ENCODE measurements at places on chromosomes 5 and 9. TPM values are rescaled to one million over a fixed set of nuclear protein-coding genes. Genes with fewer than 3 reads are reported as not detected.

The PDE6A gene
- total RNA-seq = not detected

DNA sequence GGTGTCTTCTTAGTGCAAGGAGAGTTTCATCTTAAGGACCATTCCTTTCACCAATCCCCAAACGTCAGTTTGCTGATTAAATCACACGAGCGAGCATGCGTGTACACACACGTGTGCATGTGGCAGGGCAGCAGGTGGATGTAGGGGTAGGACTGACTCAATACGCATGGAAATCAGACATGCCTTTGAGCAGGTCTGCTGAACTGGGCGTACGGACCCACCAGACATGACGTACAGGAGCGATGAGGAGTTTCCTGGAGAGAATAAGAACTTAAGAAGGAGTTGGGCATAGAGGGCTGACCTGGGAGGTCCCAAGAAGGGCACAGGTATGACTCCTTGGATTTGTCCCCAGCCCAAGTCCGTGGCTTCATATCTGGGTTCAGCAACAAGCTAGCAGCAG, 170.0 kb downstream of the FGF18 start:
- peaks cover 3% of the 10 kb centered on the region for H3K4me1 ChIP-seq
- H3K27ac ChIP-seq = no peak overlapping the region
- no peaks in the 10 kb centered on the region for H3K27me3 ChIP-seq

The STOM gene
- 9.9 TPM for total RNA-seq

The FRMD3 gene
- 2.3 TPM for total RNA-seq

DNA sequence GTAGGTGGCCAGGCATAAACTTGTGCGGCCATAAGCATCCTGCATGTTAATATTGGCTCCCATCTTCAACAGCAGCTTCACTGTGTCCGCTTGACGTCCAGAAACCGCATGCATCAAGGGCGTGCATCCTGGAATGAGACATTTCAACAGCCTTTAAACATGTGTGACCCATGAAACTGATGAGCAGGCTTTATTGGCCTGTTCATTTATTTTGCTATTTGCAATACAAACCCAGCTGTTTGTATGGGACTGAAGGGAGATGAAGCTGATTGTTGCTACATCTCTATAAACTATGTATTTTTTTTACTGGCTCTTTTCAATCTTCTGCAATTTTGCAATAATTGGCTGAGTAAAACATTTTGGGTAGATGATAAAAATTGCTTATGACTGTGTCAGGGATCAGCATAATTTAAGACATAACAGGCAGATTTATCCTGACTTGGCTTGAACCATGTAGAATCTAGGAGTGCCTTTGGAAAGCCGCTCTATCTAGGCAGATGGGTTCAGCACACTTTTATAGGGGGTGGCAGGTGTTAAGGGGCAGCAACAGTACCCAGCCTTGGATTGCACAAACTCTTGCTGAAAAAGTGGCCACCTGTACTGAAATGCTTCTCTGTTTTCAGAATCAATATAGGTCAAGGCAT, 56.9 kb downstream of the ANKRD55 start:
- H3K27ac ChIP-seq = no peak overlapping the region
- DNase-seq = no peak
- H3K4me3 ChIP-seq = no peak overlapping the region
- H3K4me1 ChIP-seq = no peaks in the 10 kb centered on the region
- no peaks in the 10 kb centered on the region for H3K27me3 ChIP-seq

GRCh38 chr9:128006332-128006996, 25.7 kb upstream of the EEIG1 start:
- no peaks in the 10 kb centered on the region for H3K27me3 ChIP-seq
- H3K4me1 ChIP-seq = peaks cover 45% of the 10 kb centered on the region
- DNase-seq = no peak
- H3K27ac ChIP-seq = no peak overlapping the region
- H3K36me3 ChIP-seq = no peaks in the 10 kb centered on the region

The TICAM2 gene
- 1.4 TPM for total RNA-seq

GRCh38 chr5:126808521-126808988, 31.6 kb downstream of the LMNB1 start:
- H3K4me3 ChIP-seq = no peak overlapping the region
- DNase-seq = no peak
- H3K27me3 ChIP-seq = no peaks in the 10 kb centered on the region
- H3K4me1 ChIP-seq = peaks cover 4% of the 10 kb centered on the region
- peaks cover 29% of the 10 kb centered on the region for H3K36me3 ChIP-seq
- no peak overlapping the region for H3K27ac ChIP-seq

DNA sequence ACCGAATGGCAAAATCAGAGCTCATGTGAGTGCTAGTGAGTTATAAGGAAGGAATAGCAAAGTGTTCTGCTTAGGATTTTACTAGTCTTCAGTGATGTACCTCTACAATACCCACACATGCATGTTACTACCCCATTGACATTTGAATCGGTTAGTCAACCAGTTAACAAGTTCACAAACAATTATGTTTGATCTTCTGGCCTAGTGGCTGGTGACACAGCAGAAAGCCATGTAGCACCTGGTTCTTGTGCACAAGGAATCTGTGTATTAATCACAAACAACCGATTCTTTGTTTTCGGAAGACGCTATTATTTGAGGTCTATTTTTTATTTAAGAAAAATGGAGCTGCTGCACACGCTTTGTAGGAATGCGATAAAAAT, 41.9 kb downstream of the NTRK2 start:
- no peak overlapping the region for H3K4me3 ChIP-seq
- H3K4me1 ChIP-seq = peaks cover 5% of the 10 kb centered on the region
- no peaks in the 10 kb centered on the region for H3K27me3 ChIP-seq
- no peak overlapping the region for H3K27ac ChIP-seq
- H3K36me3 ChIP-seq = no peaks in the 10 kb centered on the region

GRCh38 chr9:98099898-98100297, 19.1 kb downstream of the TRIM14 start:
- H3K4me3 ChIP-seq = no peak overlapping the region
- no peaks in the 10 kb centered on the region for H3K36me3 ChIP-seq
- no peak for DNase-seq
- H3K27me3 ChIP-seq = no peaks in the 10 kb centered on the region
- peaks cover 6% of the 10 kb centered on the region for H3K4me1 ChIP-seq
- H3K27ac ChIP-seq = no peak overlapping the region

DNA sequence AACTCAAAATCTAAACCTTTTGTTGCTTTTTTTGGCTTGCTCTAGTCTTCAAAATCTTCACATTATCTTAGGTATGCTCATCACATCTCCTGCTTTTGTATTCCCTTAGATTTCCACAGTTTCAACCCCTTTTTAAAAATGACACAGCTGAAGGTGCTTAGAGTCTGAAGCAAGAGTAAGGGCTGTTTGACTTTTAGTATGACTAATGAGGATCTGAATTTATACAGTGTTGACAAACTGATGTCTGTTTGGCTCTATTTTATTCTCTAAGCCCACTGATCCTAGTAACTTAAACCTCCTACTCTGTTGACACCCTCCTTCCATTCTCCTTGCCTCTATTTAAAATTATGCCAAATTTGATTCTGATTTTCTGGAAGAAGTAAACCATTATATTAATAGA, 200.1 kb downstream of the MCTP1 start:
- no peak for DNase-seq
- no peaks in the 10 kb centered on the region for H3K27me3 ChIP-seq
- H3K4me1 ChIP-seq = peaks cover 13% of the 10 kb centered on the region

- peak; percentile 46 for DNase-seq
- peak overlapping the region; percentile 83 for H3K4me3 ChIP-seq
- no peaks in the 10 kb centered on the region for H3K27me3 ChIP-seq
Measured at GRCh38 chr9:129550199-129550839, 70.6 kb downstream of the C9orf50 start.

- peaks cover under 1% of the 10 kb centered on the region for H3K36me3 ChIP-seq
- H3K27me3 ChIP-seq = peaks cover 3% of the 10 kb centered on the region
- DNase-seq = no peak
- no peak overlapping the region for H3K4me3 ChIP-seq
- peaks cover 5% of the 10 kb centered on the region for H3K4me1 ChIP-seq
Measured at GRCh38 chr9:69279733-69280132, 45.3 kb upstream of the ENTREP1 start.

DNA sequence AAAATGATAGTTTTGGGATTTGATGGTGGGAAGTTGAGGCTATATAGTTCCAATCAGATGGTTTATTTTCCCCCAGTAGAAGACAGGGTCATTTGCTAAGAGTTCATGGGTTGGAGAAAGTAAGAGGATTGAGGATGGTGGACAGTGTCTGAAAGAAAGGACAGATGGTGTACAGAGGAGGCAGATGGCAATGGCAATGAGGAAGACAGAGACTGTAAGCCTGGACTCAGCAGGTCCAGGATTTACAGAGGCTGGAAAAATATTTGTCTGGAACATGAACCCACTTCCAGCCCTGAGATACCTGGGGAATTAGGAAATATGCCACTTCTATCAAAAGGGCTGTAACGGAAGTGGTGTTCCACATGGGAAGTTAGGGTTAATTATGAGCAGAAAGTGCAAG, 84.5 kb downstream of the PCSK1 start:
- no peak overlapping the region for H3K4me3 ChIP-seq
- H3K4me1 ChIP-seq = peaks cover 2% of the 10 kb centered on the region
- H3K36me3 ChIP-seq = no peaks in the 10 kb centered on the region
- no peaks in the 10 kb centered on the region for H3K27me3 ChIP-seq

- H3K4me1 ChIP-seq = peaks cover 9% of the 10 kb centered on the region
- H3K27me3 ChIP-seq = no peaks in the 10 kb centered on the region
- DNase-seq = no peak
- no peak overlapping the region for H3K27ac ChIP-seq
Measured at GRCh38 chr5:110727025-110727314, 499 bp upstream of the TMEM232 start.

The TOR2A gene
- total RNA-seq = 25.7 TPM

DNA sequence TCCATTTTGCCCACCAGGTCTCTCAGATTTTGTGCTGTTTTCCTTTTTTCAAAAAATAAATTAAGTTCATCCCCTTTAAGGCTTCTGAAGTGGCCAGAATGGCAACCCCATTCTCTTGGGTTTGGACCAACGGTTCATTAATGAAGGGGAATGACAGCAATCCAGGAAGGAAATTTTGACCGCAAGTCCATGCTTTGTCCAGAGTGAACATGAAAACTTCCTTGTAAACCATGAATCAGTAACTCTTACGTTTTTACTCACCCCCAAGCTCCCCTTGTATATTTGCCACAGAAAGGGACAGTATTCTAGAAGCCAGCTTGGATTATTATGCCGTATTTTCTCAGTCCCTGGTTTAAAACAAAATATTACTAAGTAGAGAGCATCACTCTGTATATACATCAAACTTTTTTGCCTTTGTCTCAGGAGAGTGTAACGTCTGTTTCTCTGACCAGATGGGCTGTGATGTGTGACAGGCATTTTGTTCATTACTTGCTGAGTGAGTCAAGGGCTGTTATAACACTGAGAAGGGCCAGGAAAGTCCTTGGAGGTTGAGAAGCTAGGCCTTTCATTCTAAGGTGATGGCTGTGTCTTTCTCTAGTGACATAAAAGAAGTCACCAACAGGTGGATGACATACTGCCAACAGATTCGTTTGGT, 148.2 kb downstream of the SMARCA2 start:
- H3K36me3 ChIP-seq = peaks cover 4% of the 10 kb centered on the region
- H3K4me3 ChIP-seq = no peak overlapping the region
- H3K4me1 ChIP-seq = peaks cover 59% of the 10 kb centered on the region
- no peak for DNase-seq

DNA sequence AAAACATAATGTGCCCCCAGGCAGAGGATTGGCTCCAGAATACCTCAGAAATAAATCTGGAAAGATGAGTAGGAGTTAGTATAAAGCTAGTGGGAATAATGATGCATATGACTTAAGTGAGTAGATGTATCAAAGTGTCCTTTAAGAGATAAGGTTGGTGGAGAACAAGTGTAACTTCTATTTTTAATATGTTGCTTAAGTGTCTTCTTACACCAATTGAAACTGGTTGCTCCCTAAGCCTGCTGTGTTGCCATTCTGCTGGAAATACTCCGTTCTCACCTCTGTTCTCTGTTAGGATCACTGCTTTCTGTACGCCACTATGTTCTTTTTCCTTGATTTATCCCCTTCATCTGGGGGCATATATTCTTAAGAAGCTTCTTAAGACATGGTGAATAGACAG, 286.4 kb downstream of the TMEM232 start:
- no peak overlapping the region for H3K27ac ChIP-seq
- no peaks in the 10 kb centered on the region for H3K27me3 ChIP-seq
- H3K4me3 ChIP-seq = no peak overlapping the region
- no peaks in the 10 kb centered on the region for H3K4me1 ChIP-seq
- DNase-seq = no peak

- no peaks in the 10 kb centered on the region for H3K4me1 ChIP-seq
- H3K36me3 ChIP-seq = peaks cover 2% of the 10 kb centered on the region
- H3K4me3 ChIP-seq = no peak overlapping the region
- H3K27ac ChIP-seq = no peak overlapping the region
- DNase-seq = no peak
Measured at GRCh38 chr9:69149321-69149807, 24.7 kb upstream of the TJP2 start.

The SLC23A1 gene
- not detected for total RNA-seq

GRCh38 chr5:64161420-64161819, 4.2 kb upstream of the RNF180 start:
- H3K27ac ChIP-seq = no peak overlapping the region
- no peak for DNase-seq
- peaks cover 3% of the 10 kb centered on the region for H3K4me1 ChIP-seq
- peaks cover 28% of the 10 kb centered on the region for H3K27me3 ChIP-seq
- H3K36me3 ChIP-seq = no peaks in the 10 kb centered on the region

DNA sequence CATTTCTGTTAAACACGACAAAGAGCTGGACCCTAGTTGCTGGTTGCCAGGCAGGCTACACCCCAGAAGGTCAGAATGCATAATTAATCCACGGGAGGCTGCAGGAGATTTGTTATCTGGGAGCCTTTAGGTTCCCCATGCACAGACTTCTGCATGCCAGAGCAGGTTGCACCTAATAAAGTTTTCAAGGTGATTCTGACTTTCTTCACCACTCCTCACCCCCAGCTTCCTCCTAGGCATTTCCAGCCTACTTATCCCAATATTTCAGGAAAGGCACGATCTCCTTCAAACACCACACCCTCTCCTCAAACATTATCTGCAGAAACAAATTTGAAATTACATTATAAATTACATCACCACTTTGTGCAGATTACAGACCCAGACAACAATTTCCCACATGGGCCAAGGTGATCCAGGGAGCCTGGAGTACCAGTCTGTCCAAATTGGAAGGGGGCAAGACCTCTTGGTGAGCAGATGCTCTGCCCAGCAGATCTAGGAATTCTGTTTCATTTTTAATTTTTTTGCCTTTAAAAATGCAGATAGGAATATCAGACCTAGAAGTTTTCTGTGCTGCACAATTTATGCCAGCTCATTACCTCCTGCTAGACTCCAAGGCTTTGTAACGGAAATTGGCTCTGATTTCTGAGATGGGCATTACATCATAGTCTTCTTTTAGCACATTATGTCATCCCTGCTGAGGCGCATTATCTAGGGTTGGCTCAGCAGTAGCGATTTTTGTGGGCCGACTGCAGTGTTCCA, 363.4 kb upstream of the SLC30A5 start:
- no peaks in the 10 kb centered on the region for H3K27me3 ChIP-seq
- H3K4me1 ChIP-seq = peaks cover 14% of the 10 kb centered on the region
- DNase-seq = no peak
- H3K4me3 ChIP-seq = no peak overlapping the region
- peak overlapping the region; percentile 92 for H3K27ac ChIP-seq
- no peaks in the 10 kb centered on the region for H3K36me3 ChIP-seq

The PCDHB14 gene
- total RNA-seq = 5.5 TPM

- DNase-seq = no peak
- H3K4me1 ChIP-seq = no peaks in the 10 kb centered on the region
- H3K36me3 ChIP-seq = peaks cover 5% of the 10 kb centered on the region
- no peak overlapping the region for H3K27ac ChIP-seq
Measured at GRCh38 chr5:57097526-57097925, 76.3 kb upstream of the GPBP1 start.

- no peak overlapping the region for H3K4me3 ChIP-seq
- peak; percentile 49 for DNase-seq
- H3K4me1 ChIP-seq = no peaks in the 10 kb centered on the region
- no peak overlapping the region for H3K27ac ChIP-seq
- peaks cover 11% of the 10 kb centered on the region for H3K27me3 ChIP-seq
- H3K36me3 ChIP-seq = no peaks in the 10 kb centered on the region
Measured at GRCh38 chr5:96614110-96614691, 48.0 kb upstream of the CAST start.

The LHX2 gene
- 0.19 TPM for total RNA-seq

The BTNL3 gene
- total RNA-seq = not detected

All from neural crest cell (in vitro differentiated cells).